ENCODE measurements at places on chromosomes 7 and 10.

DNA sequence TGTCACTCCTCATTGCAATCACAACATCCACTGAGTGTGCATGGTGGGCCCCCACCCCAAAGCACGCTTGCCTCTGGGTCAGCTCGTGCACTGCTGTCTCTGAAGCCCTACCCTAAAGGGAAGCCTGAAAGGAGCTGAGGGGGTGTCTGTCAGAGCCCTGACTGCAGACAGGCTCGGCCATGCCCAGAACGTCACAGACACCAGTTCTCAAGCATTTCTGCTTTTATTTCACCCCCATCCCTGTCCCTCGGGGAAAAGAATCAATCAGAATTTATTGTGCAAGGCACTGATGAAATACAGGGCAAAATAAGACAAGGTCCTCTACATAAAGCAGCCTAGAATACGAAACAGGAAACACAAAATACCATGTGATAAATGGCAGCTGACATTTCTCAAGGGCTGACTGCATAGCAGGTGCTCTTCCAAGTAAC, 231.8 kb downstream of the WDR37 start:
- DNase-seq, result no peak

GRCh38 chr10:112393341-112393740, 19.4 kb downstream of the ACSL5 start:
- DNase-seq, result no peak

DNA sequence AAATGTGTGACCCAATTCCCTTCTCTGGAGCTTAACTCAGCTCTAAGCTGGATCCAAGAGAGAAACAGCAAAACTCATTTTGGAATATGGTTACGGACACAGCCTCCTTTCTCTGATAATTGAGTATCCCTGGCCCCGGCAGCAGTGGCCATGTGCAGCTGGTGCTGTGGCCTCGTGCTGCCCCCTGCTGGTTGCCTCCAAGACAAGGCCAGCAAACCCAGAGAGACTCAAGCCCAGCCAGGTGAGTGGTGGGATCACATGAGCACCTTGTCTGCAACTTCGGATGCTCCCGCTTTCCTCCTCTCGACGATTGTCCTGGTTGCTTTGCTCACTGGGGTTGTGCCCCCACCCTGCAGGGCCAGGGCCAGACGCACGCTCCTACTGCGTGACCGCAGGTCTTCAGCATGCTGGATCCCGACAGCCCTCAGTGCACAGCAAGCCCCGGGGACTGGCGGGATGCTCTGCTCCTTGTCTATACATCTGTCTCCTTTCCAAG, 19.4 kb downstream of the SFTPD start:
- peak; percentile 82 for DNase-seq

- no peak for DNase-seq
These were observed 13.4 kb downstream of the SGMS1 start for GRCh38 chr10:50610368-50610767.

DNA sequence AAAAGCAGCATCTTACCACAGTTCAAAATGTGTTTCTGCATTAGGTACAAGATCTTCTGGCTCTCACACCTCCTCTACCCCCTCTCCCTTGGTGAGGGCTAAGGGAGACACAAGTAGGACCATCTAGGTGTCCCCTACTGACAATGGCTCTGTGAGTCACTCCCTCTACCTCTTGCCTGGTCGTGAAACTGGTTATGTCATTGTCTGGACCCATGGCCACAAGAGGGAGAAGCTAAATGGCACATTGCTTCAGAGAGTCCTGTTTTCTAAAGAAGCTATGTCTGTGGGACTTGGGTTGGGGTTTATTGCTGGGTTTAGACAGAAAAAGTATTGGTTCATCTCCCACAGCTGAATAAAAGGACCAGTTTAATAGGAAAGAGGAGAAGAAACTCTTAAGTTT, 4.0 kb upstream of the PLXNA4 start:
- no peak for DNase-seq

DNA sequence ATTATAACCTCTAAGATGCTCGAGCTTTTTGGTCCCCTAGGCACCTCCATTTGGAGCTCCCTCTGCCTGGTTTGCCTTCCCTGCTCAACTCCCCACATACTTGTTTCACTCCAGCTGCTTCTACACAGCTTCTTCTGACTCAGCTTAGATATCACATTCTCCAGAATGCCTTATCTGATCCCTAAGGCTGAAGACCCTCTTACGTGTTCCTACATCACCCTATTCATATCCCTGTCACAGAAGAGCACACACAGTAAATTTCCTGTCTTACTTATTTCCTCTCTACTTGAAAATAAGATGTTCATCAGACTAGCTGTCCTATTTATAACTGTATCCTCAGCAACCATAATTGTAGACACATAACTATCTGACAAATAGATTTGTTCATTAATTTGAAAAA, 61.3 kb upstream of the RNF148 start:
- DNase-seq, result no peak

- no peak for DNase-seq
These were observed 51.6 kb upstream of the CREB5 start for GRCh38 chr7:28360739-28361138.

DNA sequence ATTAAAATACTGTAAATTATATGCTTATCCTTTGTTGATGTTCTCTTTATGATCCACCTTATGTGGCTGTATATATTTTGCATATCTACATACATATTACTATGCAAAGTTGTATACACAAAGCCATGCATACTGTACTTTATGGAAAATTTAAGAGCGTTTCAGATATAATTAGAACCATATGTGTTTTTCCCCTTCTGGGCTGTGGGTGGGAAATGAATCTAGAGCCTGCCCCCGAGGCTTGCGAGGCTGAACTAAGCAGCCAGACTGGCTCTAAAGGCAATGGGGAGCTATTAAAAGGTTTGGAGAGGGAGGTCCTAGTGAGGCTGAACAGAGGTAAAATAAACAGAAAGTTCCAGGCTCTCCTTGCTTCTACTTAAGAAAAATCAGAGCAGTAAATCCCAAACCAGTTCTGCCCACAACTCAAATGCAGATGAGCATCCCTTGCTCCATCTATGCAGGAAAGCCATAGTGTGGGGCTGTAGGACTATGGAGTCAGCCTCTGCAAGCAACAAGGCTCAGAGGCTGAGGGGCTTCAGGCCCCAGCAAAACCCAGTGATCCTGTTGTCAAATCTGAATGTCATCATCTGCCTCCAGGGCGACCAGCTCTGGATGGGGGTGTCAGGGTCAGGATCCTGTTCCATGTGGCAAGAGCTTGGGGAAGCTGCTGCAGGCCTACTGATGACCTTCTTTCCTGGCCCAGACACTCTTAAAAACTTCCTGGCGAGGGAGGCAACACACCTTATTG, 14.1 kb upstream of the DDIT4 start:
- DNase-seq, result no peak

DNA sequence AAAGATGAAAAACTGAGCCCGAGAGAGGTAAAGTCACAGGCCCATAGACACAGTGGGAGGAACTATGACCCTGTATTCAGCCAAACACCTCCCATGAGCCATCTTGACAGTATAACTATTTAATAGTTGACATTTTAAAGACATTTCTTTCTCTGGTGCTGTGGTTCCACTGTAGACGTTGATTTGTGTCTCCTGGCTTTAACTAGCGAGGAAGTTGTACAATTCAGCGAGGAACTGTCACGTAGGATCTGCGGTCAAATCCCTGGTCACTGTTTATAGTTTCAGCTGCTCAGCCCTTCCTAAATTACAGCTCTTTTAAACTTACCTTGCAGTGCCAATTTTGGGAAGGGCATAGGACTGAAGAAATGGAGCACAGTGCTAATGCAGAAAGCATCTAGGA, 7.1 kb upstream of the CELF2 start:
- no peak for DNase-seq

GRCh38 chr7:87003872-87004798, 55.3 kb downstream of the ELAPOR2 start:
- no peak for DNase-seq

GRCh38 chr10:48940958-48941357, 1.3 kb upstream of the LRRC18 start:
- DNase-seq, result no peak

DNA sequence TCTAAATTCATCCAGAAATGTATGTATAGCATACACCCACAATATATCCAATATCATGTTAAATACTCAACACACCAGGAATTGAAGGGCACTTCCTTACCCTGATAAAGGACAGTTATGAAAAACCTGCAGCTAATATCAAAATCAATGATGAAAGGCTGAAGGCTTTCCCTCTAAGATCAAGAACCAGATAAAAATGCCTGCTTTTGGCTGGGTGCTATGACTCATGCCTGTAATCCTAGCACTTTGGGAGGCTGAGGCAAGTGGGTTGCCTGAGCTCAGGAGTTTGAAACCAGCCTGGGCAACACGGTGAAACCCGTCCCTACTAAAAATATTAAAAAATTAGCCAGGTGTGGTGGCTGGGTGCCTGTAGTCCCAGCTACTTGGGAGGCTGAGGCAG, 21.6 kb upstream of the UPP1 start:
- no peak for DNase-seq

DNA sequence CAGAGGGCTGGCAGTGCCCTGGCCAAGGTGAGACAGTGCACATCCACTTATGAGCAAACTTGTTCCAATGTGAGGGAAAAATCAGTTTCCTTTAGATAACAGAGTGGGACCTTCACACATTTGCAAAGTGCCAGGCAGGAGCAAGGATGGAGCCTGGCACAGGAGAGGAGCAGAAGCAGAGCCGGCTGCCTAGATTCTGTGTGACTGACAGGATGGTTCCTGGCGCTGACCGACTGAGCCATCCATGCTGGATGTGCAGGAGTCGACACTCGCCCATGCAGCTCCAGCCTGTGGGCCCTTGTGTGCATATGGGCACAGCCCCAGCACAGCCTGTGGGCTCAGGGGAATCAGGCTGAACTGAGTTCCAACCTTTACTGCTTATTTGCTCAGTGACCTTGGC, 346.5 kb downstream of the GRID1 start:
- no peak for DNase-seq

GRCh38 chr7:140669352-140669751, 3.4 kb upstream of the ADCK2 start:
- no peak for DNase-seq

All from stimulated activated CD4-positive, alpha-beta T cell treated with anti-CD3 and anti-CD28 coated beads, Interleukin-4, amount 100 ng/mL, for 1 hour (primary cell).